ENCODE measurements at places on chromosomes 7 and 10. TPM values are rescaled to one million over a fixed set of nuclear protein-coding genes. Genes with fewer than 3 reads are reported as not detected.

Gene PFKP
- polyA plus RNA-seq, result 87.6 TPM

Gene EIF4H
- polyA plus RNA-seq, result 196 TPM

Gene LRIT1
- polyA plus RNA-seq, result not detected

Gene FAM237B
- polyA plus RNA-seq, result not detected

Gene FANK1
- 0.31 TPM for polyA plus RNA-seq

Gene GPR37
- 0.89 TPM for polyA plus RNA-seq

- peak; percentile 44 for DNase-seq
Observed at GRCh38 chr10:21336476-21337170, 188.9 kb downstream of the SKIDA1 start.

GRCh38 chr7:114160925-114161324, 242.1 kb upstream of the PPP1R3A start:
- DNase-seq, result no peak

DNA sequence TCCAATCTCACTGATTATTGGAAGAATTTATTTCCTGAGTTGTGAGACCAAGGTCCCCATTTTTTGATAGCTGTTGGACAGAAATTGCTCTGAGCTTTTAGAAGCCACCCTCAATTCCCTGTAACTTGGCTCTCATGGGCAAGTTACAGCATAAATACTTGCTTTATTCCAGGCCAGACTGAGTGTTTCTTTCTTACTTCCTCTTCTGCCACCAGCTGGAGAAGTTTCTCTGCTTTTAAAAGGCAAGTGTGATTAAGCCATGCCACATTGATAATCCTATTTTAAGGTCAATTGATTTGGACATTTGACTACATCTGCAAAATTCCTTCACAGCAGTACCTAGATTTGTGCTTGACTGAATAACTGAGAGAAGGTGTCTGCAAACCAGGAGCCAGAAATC, 14.1 kb upstream of the TAS2R41 start:
- no peak for DNase-seq

DNA sequence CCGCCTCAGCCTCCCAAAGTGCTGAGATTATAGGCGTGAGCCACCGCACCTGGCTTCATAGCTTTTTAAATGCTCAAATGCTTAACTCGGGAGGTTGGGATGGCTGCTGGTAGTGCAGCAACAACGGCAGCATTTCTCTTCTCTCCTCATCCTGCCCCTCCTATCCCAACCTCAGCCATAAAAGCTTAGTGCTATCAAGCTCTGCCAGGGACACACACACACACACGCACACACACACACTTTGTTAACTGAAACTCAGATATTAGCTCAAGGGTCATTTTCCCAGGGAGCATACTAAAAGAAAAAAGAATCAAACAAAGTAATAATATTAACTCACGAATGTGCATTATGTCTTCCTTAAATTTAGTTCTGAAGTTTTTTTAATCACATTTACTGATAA, 63.0 kb upstream of the HPS1 start:
- DNase-seq, result no peak

- DNase-seq, result no peak
Observed at GRCh38 chr10:104306897-104307296, 31.4 kb downstream of the ITPRIP start.

DNA sequence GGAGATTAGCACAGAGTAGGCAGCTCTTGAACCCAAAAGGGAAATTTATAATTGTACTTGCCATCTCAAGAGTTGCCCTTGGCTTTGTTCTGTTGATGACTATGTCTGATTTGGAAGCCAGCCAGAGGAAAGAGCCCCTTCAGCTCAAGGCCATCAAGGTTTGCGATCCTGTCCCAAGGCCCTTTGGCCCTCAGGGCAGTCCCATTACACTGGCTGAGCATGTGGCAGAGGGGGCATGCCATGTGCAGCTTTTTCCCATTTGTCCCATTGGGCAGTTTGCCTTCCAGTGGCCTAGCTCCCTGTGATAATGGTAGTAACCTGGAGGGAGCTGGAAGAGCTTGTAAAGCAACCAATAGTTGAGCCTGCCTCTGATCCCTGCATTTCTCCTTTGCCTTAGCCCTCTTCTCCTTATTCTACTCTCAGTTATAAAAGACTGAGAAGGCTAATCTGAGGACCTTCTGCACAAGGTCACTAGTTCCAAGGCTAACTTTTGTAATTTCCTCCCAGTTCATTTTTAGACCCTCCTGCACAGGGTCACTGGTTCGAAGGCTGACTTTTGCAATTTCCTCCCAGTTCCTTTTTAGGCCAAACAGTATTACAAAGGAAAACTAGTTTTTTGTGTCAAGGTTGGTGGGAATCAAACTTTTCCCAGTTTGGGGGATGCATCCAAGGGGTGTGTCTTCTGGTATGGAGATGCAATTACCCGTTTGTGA, 31.0 kb upstream of the ARHGAP12 start:
- no peak for DNase-seq

DNA sequence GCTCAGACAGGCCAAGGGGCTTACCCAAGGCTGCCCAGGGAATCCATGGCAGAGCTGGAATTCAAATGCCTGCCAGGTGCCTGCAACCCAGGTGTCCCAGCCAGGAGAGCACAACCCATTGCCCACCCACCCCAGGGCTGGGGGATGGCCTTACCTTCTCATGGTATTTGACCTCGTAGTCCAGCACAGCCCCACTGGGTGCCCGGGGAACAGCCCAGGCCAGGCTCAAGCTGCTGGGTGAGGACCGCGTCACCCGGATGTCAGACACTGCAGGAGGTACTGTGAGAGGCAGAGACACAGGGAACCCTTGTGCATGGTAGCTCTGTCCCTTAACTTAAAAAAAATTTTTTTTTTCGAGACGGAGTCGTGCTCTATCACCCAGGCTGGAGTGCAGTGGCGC, 9.0 kb downstream of the EPHB4 start:
- DNase-seq, result no peak

DNA sequence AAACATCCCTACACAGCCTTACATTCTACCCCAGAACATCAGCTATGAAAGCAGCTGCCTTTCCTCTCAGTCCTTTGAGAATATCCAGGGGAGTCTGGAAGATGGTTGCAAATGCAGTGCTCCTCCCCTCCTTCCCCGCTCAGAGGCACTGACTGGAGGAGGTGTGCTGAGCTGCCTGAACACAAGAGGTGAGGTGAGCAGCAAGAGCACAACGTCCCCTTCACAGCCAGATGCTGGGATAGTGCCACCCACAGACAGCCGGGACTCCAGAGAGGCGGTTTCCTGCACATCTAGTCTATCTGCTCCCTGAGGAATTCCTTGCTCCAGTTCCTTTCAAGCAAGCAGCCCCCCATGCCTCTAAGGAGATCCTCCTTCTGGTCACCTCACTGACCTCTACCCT, 74.2 kb downstream of the EZH2 start:
- no peak for DNase-seq

DNA sequence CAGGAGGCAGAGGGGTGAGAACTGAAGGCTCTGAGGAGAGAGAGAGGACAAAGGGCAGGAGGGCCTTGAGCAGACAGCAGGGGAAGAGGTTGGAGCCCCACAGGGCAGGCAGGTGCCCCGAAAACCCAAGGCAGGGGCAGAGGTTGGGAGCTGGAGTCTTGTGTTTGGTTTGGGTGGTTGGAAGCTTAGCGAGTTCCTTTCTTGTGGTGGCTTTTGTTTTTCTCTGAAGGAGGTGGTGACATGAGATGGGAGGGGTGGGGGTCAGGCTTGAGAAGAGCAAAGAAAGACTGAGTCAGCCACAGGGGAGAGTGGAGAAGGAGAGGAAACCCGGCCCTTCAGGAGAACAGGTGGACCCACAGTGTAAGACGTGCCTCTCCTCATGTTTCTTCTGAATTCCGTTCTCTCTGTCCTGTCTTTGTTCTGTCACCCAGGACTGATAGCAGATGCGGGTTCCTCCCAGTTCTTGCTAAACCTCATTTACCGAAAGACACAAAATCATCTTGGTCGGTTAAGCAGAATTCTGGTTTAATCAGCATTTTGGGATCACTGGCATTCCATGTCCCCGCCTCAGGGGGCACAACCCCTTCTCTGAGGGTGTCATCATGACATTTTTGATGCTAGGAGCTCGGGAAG, 95.3 kb downstream of the INSYN2A start:
- DNase-seq, result no peak

DNA sequence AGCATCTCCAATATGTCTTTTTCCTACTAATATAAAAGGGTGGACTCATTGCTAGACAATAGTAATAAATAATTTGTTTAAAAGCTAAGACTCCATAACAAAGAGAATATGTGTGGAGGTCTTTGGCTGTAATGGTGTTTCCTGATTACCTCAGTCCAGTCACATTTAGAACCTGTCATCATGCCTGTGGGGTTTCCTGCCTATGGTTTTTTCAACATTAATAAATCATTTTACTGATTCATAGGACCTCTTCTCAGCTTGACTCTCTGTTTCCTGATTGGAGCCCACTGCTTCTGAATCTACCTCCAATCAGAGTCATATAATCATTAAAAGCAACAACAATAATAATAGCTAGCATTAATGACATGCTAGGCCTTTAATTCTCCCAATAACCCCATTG, 52.4 kb upstream of the GNAI1 start:
- DNase-seq, result no peak

GRCh38 chr10:81034383-81034782, 496.7 kb downstream of the SH2D4B start:
- no peak for DNase-seq

DNA sequence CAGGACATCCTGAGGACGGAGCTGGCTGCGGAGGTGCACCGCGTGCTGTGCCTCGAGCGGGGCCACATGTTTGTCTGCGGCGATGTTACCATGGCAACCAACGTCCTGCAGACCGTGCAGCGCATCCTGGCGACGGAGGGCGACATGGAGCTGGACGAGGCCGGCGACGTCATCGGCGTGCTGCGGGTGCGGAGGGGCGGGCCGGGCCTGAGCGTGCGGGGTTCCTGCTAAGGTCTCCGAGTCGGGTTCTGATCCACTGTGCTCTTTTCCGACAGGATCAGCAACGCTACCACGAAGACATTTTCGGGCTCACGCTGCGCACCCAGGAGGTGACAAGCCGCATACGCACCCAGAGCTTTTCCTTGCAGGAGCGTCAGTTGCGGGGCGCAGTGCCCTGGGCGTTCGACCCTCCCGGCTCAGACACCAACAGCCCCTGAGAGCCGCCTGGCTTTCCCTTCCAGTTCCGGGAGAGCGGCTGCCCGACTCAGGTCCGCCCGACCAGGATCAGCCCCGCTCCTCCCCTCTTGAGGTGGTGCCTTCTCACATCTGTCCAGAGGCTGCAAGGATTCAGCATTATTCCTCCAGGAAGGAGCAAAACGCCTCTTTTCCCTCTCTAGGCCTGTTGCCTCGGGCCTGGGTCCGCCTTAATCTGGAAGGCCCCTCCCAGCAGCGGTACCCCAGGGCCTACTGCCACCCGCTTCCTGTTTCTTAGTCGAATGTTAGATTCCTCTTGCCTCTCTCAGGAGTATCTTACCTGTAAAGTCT, 10.4 kb downstream of the ATG9B start:
- DNase-seq, result peak; percentile 70

DNA sequence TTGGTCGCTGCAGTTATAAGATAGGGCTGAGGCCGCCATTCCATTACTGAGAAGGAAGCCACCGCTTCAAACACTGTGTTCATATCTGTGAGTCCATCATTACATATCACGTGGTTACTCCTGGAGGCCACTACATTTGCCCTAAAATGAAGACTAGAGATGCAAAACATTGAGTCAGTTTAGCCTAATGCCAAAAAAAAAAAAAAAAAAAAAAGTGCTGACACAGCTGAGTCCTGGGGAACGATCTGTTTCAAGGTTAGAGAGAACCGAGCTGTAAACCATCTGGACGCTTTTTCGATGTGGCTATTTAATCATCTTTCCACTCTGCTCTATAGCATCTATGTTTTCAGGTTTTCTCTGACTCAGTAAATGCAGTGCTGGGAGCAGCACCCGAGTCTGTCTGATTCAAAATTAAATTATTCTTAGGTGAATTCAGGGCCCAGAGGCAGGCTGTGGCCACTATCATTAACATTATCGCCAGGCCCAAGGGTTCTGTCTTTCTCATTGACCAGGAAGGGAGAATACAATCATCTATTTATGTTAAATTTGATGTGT, 449.1 kb downstream of the PAXIP1 start:
- no peak for DNase-seq

DNA sequence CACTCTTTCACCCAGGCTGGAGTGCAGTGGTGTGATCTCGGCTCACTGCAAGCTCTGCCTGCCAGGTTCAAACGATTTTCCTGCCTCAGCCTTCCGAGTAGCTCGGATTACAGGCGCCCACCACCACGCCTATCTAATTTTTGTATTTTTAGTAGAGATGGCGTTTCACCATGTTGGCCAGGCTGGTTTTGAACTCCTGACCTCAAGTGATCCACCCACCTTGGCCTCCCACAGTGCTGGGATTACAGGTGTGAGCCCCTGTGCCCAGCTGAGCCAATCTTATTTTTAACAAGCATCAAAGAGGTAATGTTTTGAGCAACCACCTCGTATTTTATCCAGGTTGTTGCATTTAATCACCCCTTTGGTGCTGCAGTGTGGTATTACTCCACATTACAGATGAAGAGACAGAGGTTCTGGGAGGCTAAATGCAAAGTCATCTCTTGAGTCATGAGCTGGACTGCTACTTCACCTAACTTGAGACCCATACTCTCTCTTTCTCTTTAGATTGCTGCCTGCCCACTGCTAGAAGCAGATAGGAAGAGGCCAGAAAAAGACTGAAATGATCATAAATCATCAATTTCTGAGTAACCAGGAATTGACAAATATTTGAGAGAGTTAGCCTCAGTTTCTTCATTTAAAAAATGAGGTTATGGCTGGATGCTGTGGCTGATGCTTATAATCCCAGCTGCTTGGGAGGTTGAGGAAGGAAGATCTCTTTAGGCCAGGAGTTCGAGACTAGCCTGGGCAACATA, 116.2 kb downstream of the CAMK1D start:
- DNase-seq, result no peak

- DNase-seq, result no peak
Observed at GRCh38 chr7:22565315-22565811, 65.4 kb upstream of the STEAP1B start.

DNA sequence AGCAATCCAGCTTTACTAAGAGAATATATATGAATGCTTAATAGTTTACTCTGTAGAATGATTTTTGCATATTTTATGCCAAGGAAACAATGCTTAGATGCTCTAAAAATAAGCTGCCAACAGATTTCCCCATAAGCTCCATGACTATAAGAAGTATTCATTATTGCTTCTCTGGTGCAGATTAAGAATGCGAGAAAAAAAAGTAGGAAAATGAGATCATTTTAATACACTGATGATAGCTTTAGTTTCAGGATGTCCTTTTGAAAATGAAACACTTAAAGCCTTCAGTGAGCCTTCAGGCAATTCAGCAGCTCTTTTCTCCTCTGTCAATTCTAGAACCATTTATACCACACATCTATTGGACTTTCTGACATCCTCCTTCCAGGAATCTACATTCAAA, 735.0 kb upstream of the POT1 start:
- no peak for DNase-seq

- DNase-seq, result no peak
Observed at GRCh38 chr7:155506854-155507337, 39.5 kb downstream of the CNPY1 start.

- no peak for DNase-seq
Observed at GRCh38 chr7:100484673-100485045, 932 bp downstream of the NYAP1 start.

- no peak for DNase-seq
Observed at GRCh38 chr10:95496246-95496911, 64.8 kb downstream of the SORBS1 start.

GRCh38 chr7:3092468-3092867, 48.8 kb upstream of the CARD11 start:
- DNase-seq, result peak; percentile 29
